ENCODE measurements at places on chromosomes 16 and 17.

GRCh38 chr16:26430618-26431017, 636.1 kb upstream of the C16orf82 start:
- no peak for DNase-seq

DNA sequence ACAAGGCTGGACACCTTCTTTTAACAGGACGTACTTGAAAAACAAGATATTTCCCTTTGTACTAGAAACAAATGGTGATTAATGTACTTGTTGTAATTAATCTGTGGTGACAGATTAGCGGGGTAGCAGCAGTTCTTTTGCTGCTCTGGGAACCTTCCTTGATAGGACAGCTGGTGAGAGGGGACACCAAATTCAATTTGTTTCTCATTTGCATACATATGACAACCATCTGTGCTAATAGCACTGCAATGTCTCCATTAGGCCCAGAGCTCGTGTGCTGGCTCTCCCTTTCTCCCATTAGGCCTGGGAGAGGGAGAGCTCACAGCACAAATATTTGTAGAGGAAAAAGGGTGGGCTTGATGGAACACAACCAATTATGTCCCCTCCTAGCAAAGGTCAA, 221.0 kb upstream of the HS3ST3A1 start:
- DNase-seq = no peak

DNA sequence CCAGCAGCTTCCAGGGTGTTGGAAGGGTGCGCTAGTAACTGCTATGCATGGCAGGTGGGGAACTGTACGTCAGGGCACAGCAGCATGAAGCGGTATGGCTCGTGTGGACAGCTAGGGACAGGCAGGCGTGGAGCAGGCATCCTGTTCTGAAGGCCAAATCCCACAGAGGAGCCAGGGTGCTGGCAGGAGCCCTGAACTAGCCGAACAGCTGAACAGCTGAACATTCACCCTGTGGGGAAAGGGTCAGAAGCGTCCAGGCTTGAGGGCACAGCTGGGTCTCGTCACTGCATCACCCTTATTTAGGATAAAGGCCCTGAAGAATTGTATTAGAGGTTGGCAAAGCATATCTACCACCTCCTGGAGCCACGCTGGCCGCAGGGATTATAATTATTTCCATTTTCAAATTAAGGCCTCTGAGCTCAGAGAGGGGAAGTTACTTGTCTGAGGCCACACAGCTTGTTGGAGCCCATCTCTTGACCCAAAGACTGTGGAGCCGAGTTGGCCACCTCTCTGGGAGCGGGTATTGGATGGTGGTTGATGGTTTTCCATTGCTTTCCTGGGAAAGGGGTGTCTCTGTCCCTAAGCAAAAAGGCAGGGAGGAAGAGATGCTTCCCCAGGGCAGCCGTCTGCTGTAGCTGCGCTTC, 3.3 kb upstream of the STH start:
- DNase-seq = no peak

- no peak for DNase-seq
Measured at GRCh38 chr16:12079412-12079965, 103.0 kb downstream of the SNX29 start.

DNA sequence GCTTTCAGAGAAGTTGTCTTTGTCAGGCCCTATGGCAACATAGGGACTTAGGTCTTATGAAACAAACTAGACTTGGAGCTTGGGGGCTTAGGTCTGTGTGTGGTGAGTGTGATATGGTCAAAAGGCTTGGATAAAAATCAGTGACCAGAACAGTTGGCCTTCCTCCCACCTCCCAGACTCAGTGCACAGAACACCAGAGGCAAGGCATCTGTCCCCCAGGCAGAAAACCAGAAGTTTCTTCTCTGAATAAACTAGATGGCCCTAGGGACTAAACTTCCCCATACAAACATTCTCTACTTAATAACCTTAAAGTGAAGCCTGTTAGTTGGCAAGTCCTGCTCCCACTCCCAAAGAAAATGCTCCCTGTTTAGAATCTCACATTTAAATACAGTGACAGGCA, 39.2 kb upstream of the PMFBP1 start:
- DNase-seq = no peak

- DNase-seq = no peak
Measured at GRCh38 chr17:32487473-32488176, 832 bp downstream of the CDK5R1 start.

DNA sequence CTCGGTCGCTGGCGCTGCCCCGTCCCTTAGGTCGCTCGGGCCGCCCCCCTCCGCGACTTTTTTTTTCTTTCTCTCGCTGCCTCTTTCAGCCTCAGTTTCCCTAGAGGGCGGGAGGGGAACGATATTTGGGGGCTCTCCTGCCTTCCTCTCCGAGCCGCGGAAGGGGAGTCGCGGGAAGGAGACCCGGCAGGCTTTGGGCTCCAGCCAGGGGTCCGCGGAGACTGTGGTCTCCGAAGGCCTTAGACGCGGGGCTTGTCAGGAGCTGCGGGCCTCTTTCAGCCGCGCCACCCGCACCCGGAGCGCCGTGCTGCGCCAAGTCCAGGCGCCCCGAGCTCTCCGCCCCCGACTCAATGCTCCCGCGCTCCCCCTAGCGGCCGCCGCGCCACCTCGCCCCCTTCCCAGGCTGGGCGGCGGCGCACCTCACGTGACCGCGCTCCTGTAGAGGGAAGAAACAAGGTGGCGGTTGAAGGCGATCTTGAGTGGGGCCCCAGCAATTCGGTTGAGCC, at the start of gene LRRC37B:
TSS of gene LRRC37B (plus strand) at position 427 of the 506 bp plus-strand sequence. CDS start 14,010 bp downstream, outside the sequence.
- peak; percentile 77 for DNase-seq

DNA sequence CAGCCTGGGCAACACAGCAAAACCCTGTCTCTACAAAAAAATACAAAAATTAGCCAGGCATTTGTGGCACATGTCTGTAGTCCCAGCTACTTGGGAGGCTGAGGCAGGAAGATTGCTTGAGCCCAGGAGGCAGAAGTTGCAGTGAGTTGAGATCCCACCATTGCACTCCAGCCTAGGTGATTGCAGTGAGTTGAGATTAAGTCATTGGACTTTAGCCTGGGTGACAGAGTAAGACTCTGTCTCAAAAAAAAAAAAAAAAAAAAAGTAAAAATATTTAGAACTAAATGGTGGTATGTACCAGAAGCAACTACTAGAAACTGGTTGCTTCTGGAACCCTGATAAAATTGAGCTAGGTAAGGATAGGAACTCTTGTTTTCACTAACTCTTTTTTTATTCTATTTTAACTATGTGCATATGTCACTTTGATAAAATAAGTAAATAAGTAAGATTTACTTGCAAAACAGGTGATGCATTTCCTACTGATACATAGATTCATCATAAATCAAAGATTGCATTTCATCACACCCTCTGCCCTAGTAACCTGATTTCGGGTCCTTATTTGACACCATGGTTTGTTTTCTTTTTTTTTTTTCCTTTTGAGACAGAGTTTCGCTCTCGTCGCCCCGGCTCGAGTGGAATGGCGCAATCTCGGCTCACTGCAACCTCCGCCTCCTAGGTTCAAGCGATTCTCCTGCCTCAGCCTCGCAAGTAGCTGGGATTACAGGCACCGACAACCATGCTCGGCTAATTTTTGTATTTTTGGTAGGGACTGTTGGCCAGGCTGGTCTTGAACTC, 66.0 kb downstream of the USP32 start:
- DNase-seq = no peak

GRCh38 chr16:49463529-49463928, 89.9 kb downstream of the C16orf78 start:
- DNase-seq = peak; percentile 54

- DNase-seq = no peak
Measured at GRCh38 chr17:77927777-77928518, 30.6 kb upstream of the TNRC6C start.

DNA sequence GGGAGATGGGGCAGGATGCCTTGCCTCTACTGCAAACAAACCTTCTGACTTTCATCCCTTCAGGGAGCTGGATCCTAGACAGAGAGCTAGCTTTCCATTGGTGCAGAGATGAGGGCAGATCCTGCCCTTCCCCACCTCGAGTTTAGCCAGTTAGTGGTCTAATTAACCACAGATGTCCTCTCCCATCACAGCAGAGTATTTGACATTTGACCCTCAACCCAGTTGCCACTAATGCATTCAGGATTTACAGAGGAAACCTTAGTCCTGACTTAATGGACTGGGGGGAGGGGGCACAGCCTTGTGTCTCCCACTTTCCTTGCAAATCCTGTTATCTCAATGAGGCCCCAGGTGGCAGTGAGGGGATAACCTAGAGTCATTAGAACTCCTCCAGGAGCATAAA, 10.2 kb downstream of the PIP4K2B start:
- no peak for DNase-seq

GRCh38 chr17:68356520-68356919, 65.2 kb downstream of the ARSG start:
- peak; percentile 62 for DNase-seq

GRCh38 chr16:81706327-81707295, 72.5 kb upstream of the PLCG2 start:
- DNase-seq = no peak

GRCh38 chr17:12362853-12363455, 302.7 kb upstream of the MYOCD start:
- no peak for DNase-seq

GRCh38 chr17:75819116-75819515, 25.1 kb downstream of the UNC13D start:
- no peak for DNase-seq

GRCh38 chr17:61496174-61496956, 44.1 kb downstream of the TBX4 start:
- no peak for DNase-seq

GRCh38 chr17:13036751-13037150, 18.9 kb upstream of the ELAC2 start:
- DNase-seq = no peak

- DNase-seq = no peak
Measured at GRCh38 chr16:25413975-25414374, 156.3 kb upstream of the ZKSCAN2 start.

DNA sequence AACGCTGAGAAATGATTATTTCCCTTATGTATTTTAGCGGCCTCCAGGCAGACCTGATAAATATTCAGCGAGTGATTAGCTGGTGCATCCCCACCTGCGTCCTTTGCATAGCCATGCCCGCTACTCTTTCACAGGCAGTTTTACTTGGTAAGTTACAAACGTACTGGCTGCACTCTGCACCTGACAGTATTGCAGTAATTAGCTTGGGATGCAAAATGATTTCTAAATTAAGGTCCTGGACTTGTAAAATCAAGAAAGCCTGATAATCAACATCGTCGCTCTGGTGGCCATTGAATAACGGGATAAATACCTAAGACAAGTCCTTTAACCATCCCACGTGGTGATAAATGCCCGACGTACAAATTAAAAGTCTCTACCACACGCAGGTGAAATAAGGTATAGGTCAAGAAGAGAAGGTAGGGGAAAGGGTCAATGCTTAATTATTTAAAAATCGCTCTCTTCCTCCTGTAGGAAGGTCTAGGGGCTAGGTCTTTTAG, 998 bp upstream of the PRKCA start:
- no peak for DNase-seq

GRCh38 chr17:58421711-58422110, 4.4 kb upstream of the RNF43 start:
- DNase-seq = no peak

DNA sequence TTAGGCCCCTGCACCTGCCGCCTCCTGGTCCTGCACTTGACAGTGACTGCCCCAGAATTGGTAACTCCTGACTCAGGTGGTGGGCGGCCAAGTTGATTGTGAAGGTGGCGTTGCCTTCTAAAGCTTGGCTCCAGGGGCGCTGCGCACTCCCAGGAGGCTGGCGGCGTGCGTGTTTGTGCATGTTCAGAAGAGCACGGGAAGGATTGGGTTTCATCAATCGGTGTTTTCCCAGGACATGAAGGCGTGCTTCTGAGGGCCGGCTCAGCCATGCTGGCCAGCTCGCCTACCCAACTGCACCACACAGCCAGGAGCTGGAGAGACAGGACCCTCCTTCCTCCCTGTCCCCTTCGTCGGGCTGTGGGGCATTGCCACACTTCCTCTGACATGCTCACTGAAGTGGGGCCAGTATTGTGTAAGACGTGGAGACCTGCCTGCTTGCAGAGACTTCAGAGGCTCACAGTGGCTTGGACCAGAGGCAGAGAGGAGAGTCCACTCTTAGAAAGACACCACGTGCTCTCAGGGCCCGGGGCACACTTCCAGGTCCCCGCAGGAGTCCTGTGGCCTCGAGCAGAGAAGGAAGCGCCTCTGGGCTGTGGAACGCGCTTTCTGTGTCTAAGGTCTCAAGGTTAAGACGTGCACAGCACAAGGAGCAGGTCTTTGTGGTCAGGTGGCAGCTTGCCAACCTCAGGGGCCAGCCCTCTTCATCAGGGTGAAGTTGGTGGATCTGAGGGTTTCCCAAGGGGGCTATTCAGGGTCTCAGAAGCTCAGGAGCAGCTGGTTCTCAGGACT, 2.8 kb downstream of the RAB40C start:
- no peak for DNase-seq

DNA sequence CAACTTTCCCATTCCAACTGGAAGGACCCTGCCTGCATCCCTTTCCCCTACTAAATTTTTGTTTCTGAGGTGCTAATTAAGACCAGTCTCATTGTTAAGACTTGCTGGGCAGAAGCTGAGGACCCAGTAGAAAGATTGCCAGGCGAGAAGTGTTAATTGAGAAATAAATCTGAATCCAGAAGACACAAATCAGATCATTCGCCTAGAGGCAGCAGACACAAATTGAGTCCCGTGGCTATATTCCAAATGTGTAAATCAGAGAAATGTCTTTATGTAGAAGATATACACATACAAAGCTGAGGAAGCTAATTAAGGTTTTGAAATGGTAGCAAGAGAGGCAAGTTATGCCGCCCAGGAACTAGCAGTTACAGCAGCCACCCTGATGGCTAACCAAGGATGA, 29.6 kb downstream of the CALCOCO2 start:
- no peak for DNase-seq

DNA sequence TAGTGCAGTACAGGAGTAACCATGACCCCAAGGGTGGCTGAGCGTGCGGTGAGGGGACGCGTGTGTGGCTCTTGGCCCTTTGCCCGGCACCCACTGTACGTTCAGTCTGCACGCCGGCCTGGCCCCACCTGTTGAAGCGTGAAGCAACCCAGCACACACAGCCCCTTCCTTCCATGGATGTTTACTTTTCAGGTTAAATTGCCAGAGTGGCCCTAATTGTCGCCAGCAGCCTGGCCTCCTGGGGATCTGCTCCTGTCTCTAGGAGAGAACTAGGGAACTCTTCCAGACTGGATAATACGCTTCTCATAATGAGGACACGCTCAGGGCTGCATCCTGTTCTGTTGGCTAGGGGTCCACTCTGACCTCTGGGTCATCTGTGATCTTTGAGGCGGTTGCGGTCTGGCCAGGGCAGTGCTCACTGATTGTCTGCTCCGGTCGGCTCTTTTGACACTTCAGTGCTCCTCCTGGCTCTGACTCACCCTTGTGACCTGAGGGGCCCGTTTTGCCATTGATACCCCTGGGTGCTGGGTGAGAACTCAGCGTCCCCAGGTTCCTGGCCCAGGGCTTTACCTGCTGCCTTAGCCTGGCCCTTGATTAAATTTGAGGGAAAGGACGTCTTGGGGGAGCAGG, 27.7 kb downstream of the TPSG1 start:
- no peak for DNase-seq
